ENCODE measurements at places on chromosomes 13 and 19.

GRCh38 chr19:12940897-12941296 lies 2.5 kb downstream of the CALR start:
- DNase-seq = no peak

DNA sequence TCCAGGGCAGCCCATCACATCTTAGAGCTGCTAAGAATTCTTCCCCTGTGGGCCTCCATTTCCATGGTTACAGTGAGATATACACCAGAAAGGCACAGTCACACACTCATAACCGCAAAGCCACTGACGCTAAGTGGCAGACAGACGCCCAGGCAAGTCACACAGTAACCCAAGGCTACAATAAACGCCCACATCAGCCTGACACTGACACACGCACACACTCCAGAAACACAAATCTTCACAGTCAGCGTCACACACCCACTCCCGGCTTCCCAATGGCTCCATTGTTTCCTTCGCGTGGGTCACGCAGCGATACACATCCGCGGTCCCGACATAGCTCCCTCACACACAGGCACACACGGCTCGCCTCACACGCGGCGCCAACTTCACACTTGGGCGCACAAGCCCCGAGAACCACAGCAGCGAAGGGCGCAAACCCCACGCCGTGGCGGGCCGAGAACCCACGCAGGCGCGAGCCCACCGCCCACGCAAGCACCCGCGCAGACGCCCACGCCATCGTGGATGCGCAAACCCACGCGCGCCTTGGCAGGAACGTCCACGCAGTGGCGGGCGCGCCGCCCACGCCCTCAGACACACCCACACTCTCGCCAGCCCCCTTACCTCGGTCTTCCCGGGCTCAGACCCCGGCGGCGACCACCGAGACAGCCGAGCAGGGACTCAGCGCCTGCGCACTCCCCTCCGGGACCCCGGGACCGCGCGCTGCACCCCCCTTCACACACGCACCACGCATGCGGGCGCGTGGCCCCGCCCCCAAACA lies at the start of gene ZNF667:
Gene ZNF667, minus strand, starts transcription at position 695 of the 778 bp plus-strand sequence. CDS start 14,975 bp downstream, outside the sequence.
- peak; percentile 16 for DNase-seq

GRCh38 chr19:55635334-55635717 lies 5.5 kb upstream of the ZNF580 start:
- no peak for DNase-seq

DNA sequence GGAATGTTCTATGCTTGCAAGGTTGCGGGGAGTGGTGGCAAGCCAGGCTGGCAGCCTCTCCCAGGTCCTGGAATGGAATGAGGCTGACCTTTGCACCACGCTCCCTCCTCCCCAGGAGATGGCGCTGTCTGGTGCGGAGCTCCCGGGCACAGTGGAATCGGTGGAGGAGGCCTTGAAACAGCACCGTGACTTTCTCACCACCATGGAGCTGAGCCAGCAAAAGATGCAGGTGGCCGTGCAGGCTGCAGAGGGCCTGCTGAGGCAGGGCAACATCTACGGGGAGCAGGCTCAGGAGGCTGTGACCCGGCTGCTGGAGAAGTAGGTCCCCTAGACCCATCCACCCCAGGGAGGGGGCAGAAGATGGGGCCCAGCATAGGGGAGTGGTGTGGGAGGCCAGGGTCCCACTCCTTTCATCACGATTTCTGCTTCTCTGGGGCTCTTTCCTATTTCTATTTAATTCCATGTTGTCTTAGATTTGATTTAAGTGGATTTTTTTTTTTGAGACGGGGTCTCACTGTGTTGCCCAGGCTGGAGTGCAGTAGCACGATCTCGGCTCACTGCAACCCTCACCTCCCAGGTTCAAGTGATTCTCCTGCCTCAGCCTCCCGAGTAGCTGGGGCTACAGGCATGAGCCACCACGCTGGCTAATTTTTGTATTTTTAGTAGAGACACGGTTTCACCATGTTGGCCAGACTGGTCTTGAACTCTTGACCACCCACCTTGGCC lies 53.2 kb upstream of the SHKBP1 start:
- DNase-seq = no peak

DNA sequence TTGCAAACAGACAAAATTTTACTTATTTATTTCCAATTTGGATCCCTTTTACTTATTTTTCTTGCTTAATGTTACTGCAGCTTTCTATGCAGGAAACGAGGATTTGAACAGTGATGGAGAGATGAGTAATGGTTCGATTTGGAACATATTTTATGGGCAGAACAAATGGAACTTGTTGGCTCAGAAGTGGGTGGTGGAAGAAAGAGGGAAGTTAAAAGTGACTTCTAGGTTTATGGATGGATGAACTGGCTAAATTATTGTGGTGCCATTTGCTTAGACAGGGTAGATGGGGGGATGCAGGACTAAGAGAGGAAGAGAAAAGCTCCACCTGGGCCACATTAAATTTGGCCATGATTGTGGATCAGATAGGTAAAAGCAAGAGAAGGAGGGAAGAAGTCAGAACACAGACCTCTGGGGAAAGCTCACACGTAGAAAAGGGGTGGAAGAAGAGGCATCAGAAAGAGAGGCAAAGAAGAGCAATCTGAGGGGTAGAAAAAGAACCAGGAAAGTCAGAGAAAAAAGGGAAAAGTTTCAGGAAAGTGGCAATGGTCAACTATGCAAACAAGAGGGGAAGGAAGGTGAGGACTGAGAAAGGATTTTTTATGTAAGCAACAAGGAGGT lies 768 bp upstream of the CYSLTR2 start:
- no peak for DNase-seq

DNA sequence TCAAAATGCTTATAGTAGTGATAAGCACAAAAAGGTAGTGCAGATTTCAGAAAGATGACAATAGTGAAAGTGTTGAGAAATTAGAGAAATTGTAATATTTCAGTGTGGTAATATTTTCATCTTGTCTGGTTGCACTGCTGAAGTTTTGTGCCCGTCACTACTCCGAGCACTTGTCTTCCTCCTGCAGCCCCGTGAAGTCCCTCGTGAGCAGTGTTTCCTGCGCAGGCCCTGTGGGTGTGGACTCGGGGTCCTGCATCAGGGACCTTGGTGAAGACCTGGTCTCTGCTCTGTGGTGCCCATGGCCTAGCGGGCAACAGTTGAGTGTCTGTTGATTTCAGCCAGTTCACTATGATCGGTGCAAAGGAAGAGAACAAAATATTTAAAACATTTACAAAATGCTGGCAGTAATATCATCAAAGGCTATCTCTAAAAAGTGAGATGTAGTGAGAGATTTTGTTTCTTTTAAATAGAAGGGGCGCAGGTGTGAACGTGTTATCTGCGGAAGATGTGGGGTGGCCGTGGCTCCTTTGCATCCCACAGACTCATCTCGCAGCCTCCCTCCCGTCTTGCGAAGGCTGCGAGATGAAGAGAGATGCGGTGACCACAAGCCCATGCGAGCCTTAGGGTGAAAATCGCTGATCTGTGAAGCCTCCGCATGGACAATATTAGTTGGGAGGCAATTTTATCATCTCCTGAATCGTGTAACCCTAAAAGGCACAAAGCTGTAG lies 27.7 kb upstream of the DCUN1D2 start:
- no peak for DNase-seq

- DNase-seq = peak; percentile 89
Observed at GRCh38 chr19:46990991-46991676, 28.5 kb upstream of the NPAS1 start.

GRCh38 chr19:5107432-5108122 lies 138.7 kb downstream of the KDM4B start:
- no peak for DNase-seq

GRCh38 chr19:33872445-33873320 lies 76.0 kb downstream of the KCTD15 start:
- no peak for DNase-seq

DNA sequence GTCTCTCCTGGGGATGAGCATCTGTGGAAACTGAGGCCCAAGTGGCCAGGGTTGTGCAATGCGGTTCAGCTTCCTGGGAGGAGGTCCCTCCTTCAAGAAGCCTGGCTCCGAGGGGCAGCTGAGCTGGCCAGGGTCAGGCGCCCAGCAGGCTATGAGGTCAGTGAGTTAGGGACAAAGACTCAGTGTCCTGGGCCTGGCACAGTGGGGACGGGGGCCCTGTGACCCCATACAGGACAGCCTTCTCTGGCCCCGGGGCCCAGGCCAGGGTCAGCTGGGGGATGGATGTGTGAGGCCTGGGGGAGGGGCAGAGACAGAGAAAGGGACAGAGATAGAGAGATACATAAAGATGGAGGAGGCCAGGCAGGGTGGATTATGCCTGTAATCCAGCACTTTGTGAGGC lies 3.0 kb upstream of the IL12RB1 start:
- DNase-seq = no peak

DNA sequence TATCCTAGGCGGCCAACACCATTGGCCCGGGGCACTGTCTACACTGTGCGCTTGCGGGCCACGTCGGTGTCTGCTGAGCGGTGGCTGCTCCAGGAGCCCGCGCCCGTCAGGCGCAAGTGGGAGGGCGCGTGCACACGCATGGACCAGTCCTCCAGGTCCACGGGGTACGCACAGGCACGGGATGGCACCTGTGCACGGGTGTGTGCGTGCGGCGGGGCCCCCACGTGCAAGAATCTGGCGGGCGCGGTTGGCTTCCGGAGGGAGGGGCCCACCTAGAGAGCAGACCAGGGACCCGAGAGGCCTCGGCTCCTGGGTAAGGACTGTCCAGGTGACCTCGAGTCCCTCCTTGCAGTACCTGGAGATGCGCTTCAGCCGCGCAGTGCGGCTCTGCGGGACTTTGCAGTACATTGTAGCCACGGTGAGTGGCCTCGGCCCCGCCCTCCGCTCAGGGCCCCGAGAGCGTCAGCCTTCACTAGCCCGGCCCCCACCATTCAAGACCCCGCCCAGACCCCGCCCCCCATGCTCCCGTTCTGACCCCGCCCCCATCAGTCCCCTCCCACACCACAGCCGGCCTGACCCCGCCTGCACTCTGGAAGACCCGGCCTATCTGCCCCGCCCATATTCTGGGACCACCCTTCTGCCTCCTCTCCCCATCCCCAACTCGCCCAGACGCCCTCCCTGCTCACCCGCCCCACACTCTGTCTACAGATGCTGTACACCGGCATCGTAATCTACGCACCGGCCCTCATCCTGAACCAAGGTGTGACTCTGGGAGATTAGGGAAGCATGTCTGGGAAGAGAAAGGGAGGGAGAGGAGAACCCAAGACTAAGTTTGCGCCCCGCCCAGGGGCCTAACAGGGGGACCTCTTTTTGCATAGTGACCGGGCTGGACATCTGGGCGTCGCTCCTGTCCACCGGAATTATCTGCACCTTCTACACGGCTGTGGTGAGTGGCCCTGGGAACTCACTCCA lies 2.3 kb downstream of the SLC5A5 start:
- DNase-seq = no peak

GRCh38 chr13:44104197-44104490 lies 224.4 kb downstream of the LACC1 start:
- DNase-seq = no peak

GRCh38 chr19:28710278-28710677 lies 502.7 kb downstream of the UQCRFS1 start:
- peak; percentile 28 for DNase-seq

GRCh38 chr13:90943946-90944345 lies 403.5 kb upstream of the MIR17HG start:
- DNase-seq = no peak

DNA sequence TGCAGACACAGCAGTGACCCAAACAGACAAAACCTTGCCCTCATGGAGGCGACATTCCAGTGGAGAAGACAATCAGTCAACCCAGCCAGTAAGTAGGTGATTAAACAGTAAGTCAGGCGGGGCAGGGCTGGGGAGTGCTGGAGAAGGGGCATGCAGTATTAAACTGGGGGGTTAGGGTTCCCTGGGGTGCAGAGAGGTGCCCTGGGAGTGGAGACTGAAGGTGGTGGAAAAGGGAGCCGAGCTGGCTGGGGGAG lies 31.2 kb upstream of the FXYD3 start:
- DNase-seq = no peak

DNA sequence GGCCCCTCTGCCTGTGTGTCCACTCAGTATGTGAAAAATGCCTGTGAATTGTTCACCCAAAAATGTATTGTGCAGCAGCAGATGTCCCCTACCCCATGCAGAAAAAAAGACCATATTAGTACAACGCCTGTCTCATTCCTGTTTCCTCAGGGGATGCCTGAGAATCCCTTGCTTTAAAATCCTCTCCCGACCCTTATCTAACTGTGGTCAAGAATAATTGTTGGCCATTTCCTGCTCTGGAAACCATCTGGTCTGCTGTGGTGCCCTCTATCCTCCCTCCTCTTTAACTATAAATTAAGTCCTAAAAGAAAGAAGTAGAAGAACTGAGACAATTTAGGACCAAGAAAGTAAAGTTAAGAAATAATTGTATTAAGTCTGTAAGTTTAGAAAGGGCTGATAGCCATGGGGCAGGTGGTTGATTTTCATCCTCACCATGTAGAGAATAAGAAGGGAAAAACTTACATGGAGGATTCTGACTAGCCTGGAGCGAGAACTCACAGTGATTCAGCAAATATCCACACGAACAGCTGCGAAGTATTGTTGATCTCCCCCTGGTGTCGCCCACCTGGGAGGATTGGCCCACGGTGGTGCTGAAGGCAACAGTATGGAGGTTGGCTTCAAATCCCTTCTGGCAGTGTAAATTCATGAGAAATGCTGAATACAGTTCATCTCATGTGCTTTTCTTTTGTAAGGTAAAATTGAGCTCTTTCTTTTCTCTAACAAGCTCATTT lies 85.6 kb downstream of the COL4A2 start:
- DNase-seq = no peak

GRCh38 chr19:40365010-40365409 lies 16.5 kb downstream of the PLD3 start:
- no peak for DNase-seq

DNA sequence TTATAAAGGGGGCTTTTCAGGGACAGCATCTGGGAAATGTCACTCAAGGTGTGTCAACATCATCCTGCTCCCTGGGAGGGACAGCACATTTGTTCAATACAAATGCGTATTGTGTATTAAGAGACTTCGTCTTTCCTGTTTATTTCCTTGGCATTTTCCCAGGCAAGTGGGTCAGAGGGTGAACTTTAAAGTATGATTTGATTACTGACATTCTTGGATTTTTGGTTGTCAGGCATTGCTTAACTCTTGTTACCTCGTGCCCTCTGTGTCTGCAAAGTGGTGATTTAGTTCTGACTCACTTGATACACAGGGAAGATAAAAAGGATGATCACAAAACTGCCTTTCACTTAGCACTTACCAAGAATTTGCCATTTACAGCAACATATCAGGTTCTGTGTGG lies 292.7 kb downstream of the SUCLA2 start:
- DNase-seq = no peak

DNA sequence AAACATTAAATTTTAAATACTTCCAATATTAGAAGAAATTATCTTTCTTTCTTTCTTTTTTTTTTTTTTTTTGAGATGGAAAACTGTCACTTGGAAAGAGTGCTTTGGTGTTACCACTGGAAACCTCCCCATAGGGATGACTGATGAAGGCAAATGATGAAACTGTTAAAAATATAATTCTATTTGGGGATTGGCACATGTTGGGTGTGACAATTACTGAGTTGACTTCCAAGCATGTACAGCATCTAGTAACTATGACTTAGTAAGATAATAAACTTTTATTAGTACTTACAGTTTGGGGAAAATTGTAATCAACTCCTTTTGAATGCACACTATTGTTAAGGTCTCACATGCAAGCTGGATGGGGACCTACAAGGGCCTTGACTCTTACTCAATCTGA lies 592.5 kb downstream of the KCTD12 start:
- DNase-seq = no peak

Measured in tibial nerve (tissue), 4 donors.